Neuronal stem cell (in vitro differentiated cells): ENCODE measurements at places on chromosomes 13 and 19.
A peak's percentile ranks its signal among the peaks of the same experiment; 100 is the strongest.

DNA sequence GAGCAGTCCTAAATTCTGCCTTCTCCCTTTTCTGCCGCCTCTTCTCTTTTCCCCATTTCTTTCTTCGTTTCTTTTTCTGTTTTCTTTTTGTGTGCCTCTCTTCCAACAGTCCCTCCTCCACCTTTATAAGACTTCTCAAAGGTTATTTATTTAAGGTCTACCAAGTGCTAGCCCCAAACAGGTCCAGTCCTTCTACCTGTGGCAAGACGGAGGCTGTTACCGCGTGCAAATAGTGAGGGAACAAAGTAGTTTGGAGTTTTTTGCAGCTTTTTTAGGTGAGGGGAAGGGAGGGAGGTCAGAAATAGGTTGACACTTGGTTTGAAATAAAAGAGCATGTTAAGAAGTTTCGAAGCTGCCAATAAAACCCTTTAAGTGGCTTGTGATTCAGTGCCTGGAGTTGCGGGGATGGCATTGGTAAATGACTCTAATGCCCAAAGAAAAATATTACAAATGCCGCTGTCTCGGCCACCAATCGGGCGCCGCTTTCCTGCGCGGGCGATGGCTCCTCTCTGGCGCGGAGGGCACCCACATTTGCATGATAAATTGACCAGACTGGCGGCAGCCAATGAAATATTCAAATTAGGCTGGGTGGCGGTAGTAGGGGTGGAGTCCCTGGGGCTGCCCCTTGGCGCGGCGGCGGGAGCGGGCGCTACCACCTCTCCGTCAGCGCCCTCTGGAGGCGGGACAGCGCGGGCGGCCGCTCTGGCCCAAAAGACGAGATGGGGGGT is 7.5 kb upstream of the TSHZ3 start:
- no peak for DNase-seq

GRCh38 chr13:29754473-29754806 is 96.0 kb downstream of the UBL3 start:
- DNase-seq = peak; percentile 11

DNA sequence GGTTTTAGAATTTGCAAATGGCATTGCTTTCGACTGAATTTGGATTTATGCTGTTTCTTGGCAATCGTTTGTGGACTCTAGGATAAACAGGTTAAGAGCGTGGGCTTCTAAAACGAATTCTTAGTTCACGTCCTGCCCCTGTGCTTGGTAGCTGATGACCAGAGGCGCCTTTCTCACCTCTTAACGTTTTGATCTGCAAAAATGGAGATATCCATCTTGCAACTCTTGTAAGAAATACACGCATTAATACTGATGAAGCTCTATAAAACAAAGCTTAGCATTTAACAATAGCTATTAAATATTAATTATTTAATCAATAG is 580 bp upstream of the KATNAL1 start:
- DNase-seq = no peak

- no peak for DNase-seq
Measured at GRCh38 chr19:41774515-41774980, 19.2 kb downstream of the CEACAM6 start.

- DNase-seq = no peak
Measured at GRCh38 chr19:10694706-10695307, 6.4 kb upstream of the QTRT1 start.

- no peak for DNase-seq
Measured at GRCh38 chr19:55660991-55661390, 6.2 kb downstream of the U2AF2 start.

GRCh38 chr13:73697166-73697565 is 437.0 kb downstream of the KLF12 start:
- DNase-seq = no peak

GRCh38 chr19:50003254-50003788 is 21.9 kb downstream of the VRK3 start:
- DNase-seq = no peak

DNA sequence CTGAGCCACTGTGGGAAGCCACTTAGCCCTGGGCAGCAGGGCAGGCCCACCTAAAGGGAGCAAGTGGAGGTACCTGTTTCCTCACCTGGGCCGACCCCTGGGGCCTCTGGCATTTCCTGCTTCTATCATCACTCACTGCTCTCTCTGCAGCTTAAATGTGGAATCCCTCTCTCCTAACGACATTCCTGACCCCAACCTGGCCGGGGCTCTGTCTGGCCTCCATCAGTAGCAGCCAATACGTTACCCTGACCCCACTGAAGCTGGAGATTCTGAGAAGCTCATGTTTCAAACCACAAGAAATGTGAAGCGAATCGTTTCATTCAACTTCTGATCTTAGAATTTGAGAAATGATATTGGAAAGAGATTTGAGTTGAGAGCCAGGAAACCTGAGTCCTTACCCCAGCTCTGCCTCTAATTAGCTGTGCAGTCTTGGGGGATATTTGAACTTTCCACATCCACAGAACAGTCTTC is 39.9 kb downstream of the DOCK9 start:
- no peak for DNase-seq

GRCh38 chr19:15220833-15221232 is 11.4 kb downstream of the EPHX3 start:
- DNase-seq = no peak

GRCh38 chr13:51066091-51066831 is 44.8 kb downstream of the C13orf42 start:
- DNase-seq = no peak

GRCh38 chr13:76958841-76959432 is 10.6 kb downstream of the ACOD1 start:
- DNase-seq = no peak

GRCh38 chr13:79457390-79457789 is 23.6 kb upstream of the NDFIP2 start:
- DNase-seq = no peak

- DNase-seq = no peak
Measured at GRCh38 chr19:42287017-42287826, 14.7 kb upstream of the PRR19 start.

DNA sequence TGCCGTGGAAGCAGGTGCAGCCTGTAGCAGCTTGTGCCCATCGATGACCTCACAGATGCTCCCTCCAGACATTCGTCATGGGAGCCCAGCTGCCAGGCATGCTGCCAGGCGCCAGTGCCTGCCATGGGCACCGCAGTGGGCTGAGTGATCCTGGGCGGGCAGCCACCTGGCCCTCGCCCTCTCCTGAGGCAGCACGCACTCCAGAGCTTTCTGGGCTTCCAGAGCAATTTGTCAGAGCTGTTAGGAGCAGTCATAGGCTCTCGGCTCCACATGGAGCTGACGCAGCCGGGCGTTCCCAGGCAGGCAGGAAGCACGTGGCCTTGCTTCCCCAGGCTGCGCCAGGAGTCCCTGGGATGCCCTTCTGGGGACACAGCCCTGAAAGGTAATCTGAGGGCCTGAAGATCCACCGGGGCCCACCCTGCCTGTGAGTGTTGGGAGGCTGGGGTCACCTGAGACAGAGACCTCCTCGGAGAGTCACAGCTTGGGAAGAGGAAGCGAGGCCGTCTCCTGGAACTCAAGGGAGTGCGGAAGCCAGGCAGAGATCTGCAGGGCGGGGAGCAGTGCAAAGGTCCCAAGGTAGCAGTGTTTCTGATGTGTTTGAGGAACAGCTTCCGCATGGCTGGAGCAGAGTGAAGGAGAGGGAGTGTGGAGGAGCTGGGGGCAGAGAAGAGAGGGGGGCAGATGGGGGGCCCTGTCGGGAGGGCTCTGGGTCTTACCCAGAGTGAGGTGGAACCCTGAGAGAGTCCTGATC is 50.6 kb downstream of the DPF1 start:
- no peak for DNase-seq

DNA sequence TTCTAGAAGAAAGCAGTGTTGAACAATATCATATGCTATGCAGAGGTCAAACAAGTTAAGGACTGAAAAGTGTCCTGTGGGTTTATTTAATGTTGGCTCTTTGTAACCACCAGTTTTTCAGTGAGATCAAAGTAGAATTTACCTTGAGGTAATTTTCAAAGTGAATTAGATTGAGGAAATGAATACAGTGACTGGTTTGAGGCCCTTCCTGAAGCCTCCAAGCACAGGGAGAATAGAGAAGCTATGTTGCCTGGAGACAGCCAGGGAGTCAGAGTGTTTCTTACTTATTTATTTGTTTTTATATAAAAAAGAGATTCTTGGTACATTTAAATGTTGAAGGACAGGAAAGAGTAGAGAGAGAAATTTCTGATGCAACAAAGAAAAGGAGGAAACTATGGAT is 954.3 kb upstream of the SPRY2 start:
- DNase-seq = no peak

DNA sequence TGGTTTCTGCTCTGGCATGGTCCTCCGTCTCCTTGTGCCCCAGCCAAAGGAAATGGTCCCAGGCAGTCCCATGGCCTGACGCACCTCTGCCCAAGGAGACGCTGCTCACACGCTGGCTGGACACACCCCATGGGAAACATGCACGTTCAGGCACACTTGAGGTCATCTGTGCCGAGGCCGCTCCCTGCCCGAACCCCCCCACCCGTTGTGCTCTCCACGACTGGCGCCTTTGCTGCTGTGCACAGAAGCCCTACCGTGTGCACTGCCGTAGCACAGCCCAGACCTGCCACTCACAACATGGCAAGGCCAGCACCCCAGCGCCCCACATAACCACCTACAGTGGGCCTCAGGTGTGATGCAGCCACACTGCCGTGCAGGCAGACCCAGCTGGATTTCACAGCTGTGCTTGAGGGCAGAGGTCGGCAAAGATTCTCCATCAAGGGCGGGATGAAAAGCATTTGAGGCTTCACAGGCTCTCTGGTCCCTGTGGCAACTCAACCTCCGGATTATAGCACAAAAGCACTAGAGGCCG is 65.7 kb downstream of the SPACA7 start:
- no peak for DNase-seq

DNA sequence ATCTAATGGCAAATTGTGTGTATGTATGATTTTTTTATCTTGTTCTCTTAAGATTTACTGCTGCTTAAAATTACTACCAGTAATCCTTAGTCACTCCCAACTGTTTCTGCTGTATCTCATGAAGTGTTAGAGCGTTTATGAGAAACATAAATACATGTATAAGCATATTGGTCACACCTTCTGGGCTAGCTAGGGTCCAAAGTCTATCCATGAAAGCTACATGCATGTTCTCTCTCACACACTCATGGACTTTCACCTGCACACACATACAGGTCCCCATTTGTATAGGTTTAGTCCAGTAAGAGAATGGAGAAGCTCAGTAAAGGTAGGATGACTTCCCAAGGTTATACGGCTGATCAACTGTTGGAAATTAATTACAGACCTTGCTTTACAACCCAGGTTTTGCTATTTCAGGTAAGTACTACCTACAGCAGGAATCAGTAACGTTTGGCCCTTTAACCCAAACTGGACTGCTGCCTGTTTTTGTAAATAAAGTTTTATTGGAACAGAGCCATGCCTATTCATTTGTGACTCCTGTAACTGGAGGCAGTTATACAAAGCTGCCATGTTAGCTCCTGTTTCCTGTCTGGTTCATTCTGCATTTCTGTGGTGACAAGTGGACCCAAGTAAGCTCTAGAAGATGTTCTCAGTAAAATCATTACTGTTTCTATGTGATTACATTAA is 15.3 kb downstream of the METTL21C start:
- DNase-seq = no peak

GRCh38 chr13:104872153-104872552 is 1663.3 kb downstream of the EFNB2 start:
- DNase-seq = no peak

- peak; percentile 48 for DNase-seq
Measured at GRCh38 chr19:52237771-52238400, 31.5 kb upstream of the ZNF766 start.

DNA sequence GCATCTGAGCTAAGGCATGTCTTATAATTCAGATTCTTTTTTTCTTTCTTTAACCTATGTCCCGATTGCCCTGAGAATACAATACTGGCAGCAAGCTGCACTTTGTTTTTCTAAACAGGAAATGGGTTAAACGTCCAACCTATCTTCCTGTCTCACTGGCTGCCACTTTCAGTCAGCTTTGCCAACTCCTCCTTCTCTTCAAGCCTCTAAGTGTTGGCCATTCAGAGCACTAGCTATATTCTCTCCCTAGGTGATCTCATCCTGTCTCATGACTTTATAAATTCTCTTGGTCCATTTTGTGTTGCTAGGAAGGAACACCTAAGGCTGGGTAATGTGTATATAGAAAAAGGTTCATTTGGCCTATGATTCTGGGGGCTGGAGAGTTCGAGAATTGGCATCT is 109.5 kb upstream of the TSC22D1 start:
- DNase-seq = no peak

- DNase-seq = no peak
Measured at GRCh38 chr13:73519396-73520116, 460.8 kb downstream of the KLF5 start.

- DNase-seq = no peak
Measured at GRCh38 chr13:33583398-33583797, 234.6 kb upstream of the RFC3 start.

- DNase-seq = no peak
Measured at GRCh38 chr19:32339988-32340874, 5.2 kb upstream of the ZNF507 start.

GRCh38 chr13:113794086-113794485 is 35.1 kb downstream of the TMEM255B start:
- no peak for DNase-seq
